ENCODE measurements at places on chromosomes 3 and 15.

GRCh38 chr15:65423976-65424679 lies 1.4 kb upstream of the IGDCC4 start:
- no peak for DNase-seq

DNA sequence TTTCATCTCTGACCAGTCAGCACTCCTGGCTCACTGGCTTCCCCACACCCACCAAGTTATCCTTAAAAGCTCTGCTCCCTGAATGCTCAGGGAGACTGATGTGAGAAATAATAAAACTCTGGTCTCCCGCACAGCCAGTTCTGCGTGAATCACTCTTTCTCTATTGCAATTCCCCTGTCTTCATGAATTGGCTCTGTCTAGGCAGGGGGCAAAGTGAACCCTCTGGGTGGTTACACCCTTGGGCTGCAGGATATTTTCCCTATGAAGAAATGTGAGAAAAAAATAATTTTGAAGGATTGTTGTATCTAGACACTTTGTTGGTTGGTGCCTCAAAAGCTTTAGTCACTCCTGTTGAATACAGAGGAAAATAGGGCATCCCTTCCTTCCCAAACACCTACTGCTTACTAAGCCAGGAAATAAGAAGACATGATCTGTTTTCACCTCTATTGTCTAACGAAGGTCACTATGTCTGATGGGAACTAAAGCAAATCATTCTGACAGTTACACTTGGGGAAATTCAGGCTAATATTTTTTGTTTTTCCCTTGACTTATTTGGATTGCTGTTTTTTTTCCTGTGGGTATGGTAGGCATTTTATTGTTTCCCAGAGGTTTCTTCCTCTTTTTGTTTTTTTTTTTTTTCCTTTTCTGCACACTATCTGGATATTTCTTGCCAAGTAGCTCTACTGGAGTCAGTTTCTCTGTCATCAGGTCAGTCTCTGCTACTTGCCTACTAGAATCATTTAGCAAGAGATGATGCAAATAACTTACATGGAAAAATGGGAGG lies 15.3 kb upstream of the TNFSF10 start:
- DNase-seq, result no peak

GRCh38 chr3:123576122-123576521 lies 8.7 kb downstream of the HACD2 start:
- DNase-seq, result no peak

- DNase-seq, result no peak
These were observed 117.6 kb downstream of the FEZF2 start for GRCh38 chr3:62255758-62256157.

All from stimulated activated CD8-positive, alpha-beta memory T cell treated with anti-CD3 and anti-CD28 coated beads, Interleukin-4, amount 100 ng/mL, for 24 hours (primary cell).